ENCODE measurements at places on chromosomes 12 and 14.

DNA sequence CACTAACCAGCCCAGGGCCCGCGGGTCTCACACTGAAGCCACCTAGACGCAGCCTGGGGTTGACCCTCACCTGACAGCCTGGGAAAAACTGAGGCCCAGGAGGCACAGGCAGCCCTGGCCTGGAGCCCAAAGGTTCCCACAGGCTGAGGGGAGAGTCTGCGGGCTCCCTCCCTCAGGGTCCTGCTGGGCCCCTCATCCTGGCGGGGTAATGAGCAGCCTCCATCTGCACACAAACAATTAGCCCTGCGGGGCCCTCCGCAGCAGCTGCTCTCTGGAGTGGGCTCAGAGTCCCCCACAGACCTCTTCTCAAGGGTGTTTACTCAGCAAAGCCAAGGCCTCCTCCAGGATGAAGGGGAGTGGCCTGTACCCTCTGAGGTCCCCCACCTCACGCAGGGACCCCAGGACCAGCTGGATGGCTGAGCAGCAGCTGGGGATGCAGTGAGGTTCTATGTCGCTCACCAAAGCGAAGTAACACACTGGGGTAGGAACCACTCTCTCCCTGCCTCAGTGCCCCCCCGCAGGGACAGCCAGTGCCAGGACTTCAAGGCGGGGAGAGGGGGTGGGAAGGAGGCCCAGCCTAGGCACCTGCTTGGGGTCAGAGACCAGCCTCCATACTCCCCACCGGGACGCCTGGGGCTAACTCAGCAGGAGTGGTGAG, 7.3 kb downstream of the AKT1 start:
- no peak for DNase-seq

DNA sequence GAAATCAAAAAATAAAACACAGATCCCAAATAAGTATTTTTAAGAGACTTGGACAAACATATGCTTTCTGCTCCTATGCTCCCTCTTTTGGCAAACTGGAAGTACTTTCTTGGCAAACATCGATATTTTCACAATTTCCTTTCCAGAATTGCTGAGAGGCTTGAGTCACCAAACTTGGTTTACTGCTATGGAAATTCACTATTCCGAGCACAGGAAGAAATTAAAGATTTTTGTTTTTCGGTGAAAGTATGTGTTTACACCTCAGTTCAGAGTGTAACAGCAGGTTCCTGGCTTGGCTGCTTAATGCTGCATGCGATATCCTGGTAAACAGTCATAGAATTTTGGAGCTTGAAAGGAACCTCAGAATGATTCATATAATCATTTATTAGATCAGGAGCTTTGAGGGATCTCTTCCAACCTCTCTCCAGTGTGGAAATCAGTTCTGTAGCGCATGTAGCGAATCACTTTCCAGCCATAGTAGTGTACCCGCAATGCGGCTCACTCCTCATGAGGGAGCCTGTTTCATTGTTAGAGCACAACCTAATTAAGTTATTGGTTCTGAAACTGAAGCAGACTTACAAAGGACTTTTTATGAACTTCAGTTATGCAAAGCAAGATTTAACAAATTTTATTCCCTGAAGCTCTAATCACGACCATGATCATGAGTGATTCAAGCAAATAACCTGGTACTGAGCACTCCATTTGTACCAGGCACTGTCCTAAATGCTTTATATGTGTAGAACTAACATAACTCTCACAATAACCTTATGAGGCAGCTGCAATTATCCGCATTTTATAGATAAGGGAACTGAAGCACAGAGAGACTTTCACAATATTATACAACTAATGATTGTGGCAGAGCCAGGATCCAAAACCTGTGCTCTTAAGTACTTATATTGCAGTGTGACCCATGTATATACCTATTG, 56.4 kb upstream of the ATP2A2 start:
- DNase-seq, result no peak

DNA sequence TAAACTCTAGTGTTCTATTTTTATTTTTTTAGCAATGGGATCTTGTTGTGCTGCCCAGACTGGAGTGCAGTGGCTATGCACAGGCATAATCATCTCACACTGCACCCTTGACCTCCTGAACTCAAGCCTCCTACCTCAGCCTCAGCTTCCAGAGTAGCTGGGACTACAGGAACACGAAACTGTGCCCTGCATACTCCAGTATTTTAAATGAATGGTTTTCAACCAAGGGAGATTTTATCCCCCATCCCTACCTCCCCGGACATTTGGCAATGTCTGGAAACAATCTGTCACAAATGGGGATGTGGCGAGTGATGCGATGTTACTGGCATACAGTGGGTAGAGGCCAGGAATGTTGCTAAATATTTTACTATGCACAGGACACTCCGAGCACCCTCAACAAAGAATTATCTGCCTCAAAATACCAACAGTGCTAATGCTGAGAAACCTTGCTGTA, 2.1 kb downstream of the CBX5 start:
- no peak for DNase-seq

DNA sequence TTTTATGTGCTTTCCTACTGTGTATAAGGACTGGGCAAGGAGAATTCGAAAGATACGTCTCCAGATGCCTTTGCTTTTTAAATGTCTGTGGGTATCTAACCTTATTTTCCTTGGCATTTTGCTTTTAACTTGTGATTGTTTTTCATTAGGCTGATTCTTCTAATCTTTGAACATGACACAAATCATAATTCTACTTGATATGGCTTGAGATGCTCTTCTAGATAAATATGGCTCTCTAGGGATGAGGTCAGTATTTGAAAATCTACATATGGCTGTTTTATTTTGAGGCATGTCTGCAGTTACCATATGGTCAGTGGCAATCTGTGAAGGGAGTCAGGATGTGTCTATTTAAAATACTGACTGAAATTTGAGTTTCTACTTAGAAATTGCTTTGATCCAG, 139.2 kb downstream of the SLC2A13 start:
- DNase-seq, result no peak

- DNase-seq, result no peak
Observed at GRCh38 chr14:21987937-21988336, 314.3 kb upstream of the OR4E1 start.

DNA sequence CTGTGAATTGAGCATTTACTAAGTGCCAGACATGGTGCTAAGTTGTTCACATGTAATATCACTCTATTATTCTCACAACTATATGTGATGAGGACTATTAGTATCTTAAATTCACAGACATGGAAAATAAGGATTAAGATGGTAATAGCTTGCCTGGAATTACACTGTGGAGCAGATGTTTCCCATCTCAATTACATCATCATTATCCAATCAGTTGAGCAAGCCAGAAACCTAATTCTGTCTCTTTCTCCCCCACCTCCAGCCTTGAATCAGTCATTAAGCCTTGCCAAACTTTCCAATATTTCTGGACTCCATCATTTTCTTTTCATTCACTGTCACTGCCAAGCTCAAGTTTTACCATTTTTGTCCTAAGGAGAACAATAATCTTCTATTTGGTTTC, 287.8 kb upstream of the KITLG start:
- no peak for DNase-seq

DNA sequence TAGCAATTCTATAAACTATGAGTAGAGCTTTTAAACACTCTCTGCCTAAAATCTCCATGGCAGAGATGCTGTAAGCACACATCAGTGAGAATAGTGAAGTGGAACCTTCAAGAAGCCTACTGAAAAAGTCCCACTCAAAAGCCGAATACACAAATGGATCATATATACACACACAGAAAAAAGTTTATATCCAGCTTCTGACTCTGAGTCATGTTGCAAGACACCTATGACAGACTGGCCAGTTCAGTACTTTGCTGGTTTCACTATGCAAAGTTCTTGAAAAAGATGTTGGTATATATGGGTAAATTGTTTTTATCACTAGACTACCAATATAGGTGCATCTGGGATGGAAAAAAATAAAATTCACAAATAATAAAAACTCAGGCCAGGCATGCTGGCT, 126.1 kb downstream of the KCNK10 start:
- no peak for DNase-seq

DNA sequence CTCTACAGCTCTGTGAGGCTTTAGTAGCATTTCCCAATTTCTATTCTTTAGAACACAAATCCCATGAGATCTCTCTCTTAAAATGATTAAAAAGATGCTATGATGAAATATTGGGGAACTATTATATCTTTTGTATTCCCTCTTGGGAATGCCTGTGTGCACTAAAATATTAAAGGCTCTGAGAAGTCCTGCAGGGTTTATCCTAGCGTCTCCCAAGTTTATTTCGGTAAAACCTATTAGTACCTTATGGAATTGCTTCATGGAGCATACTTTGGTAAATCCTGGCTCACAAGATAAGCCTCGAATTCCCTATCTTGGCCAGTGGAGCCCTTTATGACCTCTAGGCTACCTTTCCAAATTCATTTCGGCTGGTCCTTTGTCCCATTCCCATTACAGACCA, 306.8 kb downstream of the VRK1 start:
- no peak for DNase-seq

GRCh38 chr14:70801836-70802235, 7.5 kb downstream of the MAP3K9 start:
- no peak for DNase-seq

DNA sequence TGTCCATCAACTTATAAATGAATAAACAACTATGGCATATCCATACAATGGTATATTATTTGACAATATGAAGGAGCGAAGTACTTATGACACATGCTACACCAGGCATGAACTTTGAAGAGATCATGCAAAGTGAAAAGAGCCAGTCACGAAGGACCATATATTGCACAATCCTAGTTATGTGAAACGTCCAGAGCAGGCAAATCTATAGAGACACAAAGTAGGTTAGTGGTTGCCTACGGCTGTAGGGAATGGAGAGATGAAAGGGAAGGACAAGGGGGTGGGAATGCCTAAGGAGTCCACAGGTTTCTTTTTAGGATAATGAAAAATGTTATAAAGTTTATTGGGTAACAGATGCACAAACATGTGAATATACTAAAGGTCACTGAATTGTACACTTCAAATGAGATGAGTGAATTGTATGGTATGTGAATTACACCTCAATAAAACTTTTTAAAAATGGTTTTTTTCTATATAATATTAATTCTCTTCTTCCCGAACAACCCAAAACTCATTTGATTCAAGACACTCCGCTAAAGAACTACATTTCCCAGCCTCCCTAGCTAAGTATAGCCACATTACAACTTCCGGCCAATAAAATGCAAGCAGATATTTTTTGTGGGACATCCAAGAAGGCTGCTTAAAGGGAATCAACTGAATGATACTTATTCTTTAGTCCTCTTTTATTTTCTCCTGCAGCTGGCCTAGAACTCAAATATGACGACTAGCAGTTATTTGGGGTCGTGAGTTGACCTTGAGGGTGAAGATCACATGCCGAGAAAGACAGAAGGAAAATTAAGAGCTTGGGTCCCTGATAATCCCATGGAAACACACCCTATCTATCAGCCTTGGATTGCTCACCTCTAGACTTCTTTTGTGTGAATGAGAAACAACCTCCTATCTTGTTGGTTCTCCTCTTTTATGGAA, 187.2 kb downstream of the TTC8 start:
- DNase-seq, result no peak

DNA sequence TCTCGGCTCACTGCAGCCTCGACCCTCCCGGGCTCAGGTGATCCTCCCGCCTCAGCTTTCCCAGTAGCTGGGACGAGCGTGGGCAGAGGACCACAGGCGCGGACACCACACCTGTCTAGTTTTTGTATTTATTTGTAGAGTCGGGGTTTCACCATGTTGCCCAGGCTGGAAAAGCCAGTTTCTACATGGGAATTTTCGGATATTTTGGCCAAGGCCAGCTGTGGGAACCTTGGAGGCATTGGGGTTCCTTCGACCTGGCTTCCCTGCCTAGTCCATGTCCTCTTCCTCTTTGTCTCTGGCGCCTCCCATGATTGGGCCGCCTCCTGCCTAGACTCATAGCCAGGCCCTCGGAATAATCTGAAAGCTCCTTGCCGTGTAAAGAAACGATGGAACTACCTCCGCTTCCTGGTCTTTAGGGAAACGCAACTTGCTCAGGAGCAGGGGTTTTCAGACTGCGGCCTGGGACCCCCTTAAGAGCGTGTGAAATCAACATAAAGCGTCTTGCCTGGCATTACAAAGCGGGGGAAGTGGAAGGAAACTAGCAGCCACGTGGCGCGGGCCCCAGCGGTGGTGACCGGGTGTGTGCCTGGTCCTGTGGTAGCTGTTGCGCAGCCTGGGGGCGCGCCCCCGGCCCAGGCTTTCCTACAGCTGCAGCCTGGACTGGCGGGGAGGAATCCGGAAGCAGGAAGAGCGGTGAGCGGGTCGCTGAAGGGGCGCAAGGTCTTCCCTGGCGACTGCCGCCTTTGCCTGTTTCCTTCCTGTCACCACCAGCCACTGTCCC, 1.4 kb upstream of the HSP90AA1 start:
- DNase-seq, result peak; percentile 49

DNA sequence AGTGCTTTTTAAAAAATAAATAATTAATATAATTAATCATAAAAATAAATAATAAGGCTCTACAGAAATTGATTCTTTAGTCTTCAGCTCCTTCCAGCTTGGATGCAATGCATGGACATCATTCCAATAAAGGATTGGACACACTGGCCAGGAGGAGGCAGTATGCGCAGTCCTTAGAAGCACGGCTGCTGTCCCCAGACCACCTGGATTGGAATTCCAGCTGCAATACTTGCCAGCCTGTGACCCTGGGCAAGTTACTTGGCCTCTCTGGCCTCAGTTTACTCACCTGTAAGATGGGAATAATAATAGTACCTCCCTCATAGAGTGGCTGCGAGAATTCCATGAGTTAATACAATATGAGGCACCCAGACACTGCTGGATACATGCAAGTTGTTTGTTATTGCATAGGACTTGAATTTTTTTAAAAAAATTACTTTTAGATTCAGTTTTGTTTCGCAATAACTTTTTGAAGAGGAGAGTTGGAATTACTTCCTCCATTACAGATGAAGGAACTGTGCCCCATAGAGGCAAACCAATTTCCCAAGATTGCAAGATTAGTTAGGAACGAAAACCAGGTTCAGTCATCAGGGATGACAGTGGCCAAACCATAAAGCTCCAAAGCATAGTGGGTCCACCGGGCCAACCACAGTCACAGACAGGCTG, 12.2 kb downstream of the RPH3A start:
- DNase-seq, result no peak

DNA sequence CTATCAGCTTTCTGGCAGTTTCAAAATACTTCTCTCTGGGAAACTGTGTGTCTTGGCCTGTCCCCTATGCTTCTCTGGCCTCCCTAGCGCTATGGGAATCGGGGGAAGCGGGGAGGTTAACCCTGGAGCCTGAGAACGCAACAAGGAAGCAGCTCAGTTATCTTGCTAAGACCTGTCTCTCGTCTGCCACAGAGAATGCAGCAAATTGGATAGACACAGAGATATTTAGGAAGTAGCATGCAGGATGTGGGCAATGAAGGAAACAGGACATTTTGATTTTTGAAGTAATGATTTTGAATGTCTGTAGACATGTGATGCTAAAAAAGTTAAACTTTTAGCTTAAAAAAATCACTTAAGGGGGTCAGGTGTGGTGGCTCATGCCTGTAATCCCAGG, 6.6 kb upstream of the CALCOCO1 start:
- no peak for DNase-seq

GRCh38 chr14:106691601-106692291, 1165.4 kb downstream of the TMEM121 start:
- DNase-seq, result peak; percentile 82

- no peak for DNase-seq
Observed at GRCh38 chr14:65211341-65211987, 109.1 kb upstream of the MAX start.
